ENCODE measurements at places on chromosomes 16 and 17.

DNA sequence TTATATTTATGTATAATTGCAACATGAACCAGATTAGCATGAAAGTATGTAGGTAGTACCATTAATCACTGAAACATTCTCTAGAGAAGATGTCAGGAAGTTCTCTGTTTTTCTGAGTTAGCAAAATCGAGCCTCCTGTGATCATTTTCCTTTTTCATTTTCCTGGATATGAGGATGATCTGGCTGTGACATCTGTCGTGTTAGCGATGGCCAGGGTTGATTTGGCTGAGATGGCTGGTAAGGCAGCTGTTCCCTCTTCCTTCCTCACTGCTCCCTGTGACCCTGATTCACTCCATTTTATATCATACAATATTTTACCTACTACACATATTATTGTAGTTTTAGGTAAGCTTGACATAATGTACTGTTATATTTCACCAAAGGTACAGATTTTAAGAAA lies 10.3 kb downstream of the CNTNAP4 start:
- no peak for DNase-seq

DNA sequence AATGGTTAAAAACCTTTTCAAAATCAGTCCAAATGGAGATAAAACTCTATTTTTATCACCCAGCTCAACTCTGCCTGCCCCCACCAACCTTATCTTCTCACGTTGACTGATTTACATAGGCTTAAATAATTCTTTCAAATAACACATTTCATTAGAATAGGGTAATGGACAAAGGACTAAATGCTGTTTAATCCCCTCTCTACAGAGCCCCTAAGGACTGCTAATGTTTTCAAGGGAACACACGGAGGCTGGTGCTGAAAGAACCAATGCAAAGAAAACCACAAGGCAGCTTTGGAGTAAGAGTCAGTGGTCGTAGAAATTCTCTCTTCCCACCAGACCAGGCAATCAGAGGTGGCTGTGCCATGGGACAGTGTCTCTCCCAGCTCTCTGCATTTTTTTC lies 445.7 kb upstream of the MAF start:
- no peak for DNase-seq

GRCh38 chr16:72876221-72876620 lies 171.7 kb downstream of the ZFHX3 start:
- DNase-seq = no peak

GRCh38 chr17:48445248-48445620 lies 15.2 kb upstream of the SKAP1 start:
- DNase-seq = no peak

GRCh38 chr16:15509593-15510535 lies 75.5 kb downstream of the BMERB1 start:
- no peak for DNase-seq

DNA sequence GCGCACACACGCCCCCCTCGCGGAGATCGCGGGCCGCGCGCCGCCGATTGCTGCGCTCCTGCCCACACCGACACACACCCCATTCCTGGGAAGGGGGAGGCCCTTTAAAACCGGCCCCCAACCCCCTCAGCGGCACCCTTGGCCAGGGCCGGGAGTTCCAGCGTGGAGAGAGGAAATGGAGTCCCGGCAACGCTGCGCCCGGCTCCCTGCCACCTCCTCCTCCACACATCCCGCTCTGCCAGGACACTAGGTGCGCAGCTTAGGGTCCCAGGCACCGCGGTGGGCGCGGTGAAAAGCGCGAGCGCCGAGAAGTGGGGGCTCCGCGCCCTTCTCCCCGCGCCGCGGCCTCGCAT lies 397 bp downstream of the CDC42EP4 start:
- no peak for DNase-seq

- DNase-seq = no peak
Observed at GRCh38 chr17:5467416-5467815, 1.4 kb downstream of the DHX33 start.

DNA sequence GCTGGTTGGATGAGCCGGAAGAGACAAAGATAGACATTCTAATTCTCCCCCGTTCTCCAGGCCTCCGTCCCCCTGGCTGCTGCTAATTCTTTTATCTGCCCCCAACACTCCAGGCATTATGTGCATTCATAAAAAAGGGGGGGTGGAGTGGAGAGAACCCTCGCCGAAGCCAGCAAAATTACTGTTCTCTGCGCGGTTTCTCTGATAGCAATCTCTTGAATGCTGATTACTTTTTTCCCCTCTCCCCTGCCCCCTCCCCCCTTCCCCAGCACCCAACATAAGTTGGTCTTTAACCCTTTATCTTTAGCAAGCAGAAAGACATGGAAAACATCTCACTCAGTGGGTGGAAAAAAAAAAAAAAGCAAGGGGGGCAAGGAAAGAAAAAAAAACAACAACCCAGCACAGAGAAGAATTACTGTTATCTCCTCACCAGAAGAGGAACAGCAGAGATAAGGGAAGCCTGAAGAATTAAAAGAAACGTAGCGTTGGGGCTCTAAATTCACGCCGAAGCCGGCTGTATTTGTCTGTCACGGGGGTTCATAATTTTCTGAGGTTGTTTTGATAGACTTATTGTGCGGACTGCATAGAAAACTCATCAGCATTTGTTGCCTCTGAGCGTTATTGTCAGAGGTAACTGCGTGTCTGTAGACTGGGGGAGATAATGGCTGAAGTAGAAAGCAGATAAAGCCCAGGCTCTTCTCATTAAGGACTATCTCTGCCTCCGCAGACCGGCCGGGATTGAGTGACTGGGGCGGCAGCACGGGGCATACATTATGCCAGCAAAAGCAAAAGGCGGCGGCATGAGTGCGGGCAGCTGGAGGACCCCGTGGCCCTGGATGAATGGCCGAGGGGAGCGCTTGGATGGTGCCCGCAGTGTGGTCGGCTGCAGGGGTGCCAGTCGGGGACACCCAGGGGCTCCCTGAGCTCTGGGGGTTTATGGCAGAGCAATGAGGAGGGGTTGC lies 126.9 kb downstream of the MRM1 start:
- DNase-seq = no peak

- DNase-seq = peak; percentile 50
Observed at GRCh38 chr16:50696575-50697420, 3.4 kb downstream of the NOD2 start.

GRCh38 chr17:48529683-48530009 lies 1.2 kb downstream of the HOXB1 start:
- DNase-seq = no peak

DNA sequence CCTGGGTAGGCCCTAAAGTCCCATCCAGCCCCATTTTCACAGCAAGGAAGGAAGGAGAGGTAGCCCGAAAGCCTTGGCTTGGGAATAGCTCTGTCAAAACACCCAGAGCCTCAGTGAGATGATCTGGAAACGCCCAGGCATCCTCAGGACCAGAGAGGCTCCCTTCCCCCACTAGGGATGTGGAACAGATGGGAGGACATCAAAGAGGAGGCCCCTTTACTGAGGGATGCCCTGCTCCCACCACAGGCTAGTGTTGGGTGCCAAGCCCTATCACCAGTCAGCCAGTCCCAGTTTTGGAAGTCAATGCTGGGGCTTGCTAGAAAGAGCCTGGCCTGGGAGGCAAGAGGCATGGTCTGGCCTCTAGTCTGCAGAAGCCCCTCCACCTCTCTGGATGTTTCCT lies 4.7 kb downstream of the TPPP3 start:
- DNase-seq = no peak

DNA sequence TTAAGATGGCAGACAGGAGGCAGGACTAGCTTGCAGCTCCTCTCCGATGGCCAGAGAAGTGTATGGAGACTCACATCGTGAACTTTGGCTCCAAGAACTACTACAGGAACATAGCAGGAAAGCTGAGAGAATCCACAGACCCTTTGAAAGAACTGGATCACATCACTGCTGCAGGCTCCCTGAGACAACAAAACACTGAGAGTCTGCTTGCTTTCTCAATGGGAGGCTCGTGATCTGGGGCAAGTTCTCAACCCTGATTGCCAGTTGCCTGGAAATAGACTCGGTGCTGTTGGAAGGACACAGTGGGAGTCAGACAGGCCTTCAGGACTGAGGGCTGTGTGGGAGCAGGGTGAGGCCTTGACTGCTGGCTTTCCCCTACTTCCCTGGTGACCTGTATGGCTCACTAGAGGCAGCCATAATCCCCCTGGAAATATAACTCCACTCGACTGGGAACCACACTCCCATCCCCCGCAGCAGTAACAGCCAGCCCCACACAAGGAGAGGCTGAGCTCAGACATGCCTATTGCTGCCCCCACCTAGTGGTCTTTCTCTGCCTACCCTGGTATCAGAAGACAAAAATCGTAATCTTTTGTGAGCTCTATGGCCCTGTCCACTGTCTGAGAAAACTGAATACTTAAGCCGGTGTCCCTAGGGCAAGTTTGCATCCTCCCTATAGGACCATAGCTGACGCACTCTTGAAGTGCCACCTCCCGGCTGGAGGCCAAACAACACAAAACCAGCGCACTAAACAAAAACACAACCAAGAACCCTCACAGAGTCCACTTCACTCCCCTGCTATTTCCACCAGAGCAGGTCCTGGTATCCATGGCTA lies 238.4 kb downstream of the CEP112 start:
- no peak for DNase-seq

- DNase-seq = no peak
Observed at GRCh38 chr16:48907906-48908634, 298.1 kb upstream of the N4BP1 start.

- DNase-seq = no peak
Observed at GRCh38 chr16:70767377-70768202, 33.4 kb downstream of the VAC14 start.

DNA sequence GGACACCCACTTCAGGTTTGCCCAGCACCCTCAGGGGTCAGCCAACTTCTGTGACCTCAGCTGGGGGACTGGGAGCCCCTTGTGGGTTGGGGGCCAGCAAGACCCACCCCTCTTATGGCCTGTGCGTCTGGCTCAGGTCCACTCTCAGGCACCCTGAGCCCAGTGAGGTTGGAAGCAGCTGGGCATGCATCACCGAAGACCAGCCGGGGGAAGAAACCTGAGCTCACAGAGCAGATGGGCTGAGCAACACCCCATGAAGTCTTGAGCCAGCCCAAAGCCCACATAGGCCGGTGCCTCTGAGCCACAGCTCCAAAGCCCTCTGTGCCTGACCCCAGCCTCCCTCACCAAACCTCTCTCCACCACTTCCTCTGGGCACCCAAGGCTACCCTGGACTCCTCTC lies 166.7 kb downstream of the RBFOX3 start:
- DNase-seq = no peak

GRCh38 chr17:77738751-77739531 lies 219.6 kb upstream of the TNRC6C start:
- no peak for DNase-seq

- DNase-seq = no peak
Observed at GRCh38 chr16:75340741-75341491, 89.5 kb upstream of the BCAR1 start.

DNA sequence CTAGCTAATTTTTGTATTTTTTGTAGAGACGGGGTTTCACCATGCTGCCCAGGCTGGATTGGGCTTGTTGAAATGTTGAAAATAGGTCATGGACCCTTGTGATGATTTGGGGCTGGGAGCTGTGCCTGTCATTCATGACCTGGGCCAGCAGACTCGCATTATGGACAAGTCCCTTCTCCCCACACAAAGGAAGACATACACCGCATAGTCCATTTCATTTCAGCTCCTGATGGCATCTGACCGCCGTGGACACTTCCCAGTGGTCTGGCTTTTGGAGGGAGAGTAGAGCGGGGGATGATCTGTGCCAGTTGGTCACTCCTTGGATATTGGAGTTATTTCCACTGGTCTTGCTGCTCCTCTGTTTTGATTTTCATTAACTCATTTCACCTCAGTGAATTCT lies 34.8 kb downstream of the MPRIP start:
- DNase-seq = no peak

DNA sequence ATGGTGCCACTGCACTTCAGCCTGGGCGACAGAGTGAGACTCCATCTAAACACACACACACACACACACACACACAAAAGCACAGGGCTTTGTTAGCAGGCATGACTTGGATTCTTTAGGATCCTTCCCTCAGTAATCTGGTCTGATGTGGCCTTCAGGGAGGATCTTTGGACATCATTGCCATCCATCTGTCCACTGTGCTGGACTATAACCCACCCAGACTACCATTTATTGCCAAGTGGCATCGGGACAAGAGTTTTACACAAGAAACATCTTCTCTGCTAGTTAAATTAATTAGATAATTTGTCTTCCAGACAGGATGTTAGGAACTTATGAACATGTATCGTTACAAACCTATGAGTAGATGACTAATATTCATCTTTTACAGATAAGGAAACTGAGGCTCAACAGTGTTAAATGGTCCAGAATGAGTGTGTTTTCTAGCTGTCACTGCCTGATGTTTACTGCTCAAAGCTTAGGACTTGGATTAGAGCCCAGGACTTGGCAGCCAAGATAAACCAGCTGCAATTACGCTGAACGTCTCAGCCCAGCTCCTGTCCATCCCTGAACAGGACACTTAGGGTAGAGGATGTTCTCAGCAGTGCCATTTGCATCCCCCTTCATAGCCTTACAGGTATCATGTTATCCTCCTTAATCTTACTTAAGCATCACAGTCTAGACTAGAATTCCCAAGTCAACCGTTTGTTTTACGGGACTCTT lies 285.8 kb downstream of the WWOX start:
- no peak for DNase-seq

DNA sequence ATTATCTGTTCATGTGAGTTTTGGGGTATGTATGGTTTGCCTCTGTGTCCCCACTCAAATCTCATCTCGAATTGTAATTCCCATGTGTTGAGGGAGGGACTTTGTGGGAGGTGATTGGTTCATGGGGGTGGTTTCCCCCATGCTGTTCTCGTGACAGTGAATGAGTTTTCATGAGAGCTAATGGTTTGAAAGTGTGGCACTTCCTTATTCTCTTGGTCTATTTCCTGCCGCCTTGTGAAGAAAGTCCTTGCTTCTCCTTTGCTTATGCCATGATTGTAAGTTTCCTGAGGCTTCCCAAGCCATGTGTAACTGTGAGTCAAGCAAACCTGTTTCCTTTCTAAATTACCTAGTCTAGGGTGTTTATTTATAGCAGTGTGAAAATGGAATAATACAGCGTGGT lies 128.1 kb upstream of the HS3ST4 start:
- DNase-seq = no peak

DNA sequence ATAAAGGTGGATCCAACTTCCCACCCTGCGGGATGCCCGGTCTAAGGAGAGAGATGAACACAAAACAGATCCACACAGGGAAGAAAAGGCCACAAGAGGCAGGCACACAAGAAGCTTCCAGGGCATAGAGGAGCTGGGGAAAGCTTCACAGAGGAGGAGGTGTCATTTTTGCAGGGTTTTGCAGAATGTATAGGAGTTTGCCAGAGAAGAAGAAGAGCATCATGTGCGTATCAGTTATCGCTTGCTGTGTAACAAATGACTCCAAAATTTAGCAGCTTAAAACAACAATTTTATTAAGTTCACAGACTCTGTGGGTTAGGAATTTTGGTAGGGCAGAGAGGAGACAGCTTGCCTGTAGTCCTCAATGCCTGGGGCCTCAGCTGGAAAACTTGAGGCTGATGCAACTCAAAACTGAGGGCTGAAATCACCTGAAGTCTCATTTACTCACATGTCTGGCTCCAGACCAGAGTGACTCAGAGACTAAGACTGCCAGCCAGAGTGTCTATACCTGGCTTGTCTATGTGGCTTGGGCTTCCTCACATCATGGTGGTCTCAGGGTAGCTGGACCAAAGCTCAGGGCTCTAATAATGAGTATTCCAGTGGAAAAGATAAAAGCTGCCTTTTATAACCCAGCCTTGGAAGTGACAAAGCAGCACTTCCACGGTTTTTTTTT lies 33.9 kb upstream of the ZNF423 start:
- DNase-seq = no peak

- no peak for DNase-seq
Observed at GRCh38 chr17:41406205-41406604, 8.8 kb upstream of the KRT31 start.

- DNase-seq = no peak
Observed at GRCh38 chr17:1787301-1787902, 25.5 kb downstream of the SERPINF1 start.

- DNase-seq = no peak
Observed at GRCh38 chr16:61471737-61472136, 564.5 kb downstream of the CDH8 start.
